ENCODE measurements at places on chromosomes 11 and 22. TPM values are rescaled to one million over a fixed set of nuclear protein-coding genes. Genes with fewer than 3 reads are reported as not detected.
A peak's percentile ranks its signal among the peaks of the same experiment; 100 is the strongest.

DNA sequence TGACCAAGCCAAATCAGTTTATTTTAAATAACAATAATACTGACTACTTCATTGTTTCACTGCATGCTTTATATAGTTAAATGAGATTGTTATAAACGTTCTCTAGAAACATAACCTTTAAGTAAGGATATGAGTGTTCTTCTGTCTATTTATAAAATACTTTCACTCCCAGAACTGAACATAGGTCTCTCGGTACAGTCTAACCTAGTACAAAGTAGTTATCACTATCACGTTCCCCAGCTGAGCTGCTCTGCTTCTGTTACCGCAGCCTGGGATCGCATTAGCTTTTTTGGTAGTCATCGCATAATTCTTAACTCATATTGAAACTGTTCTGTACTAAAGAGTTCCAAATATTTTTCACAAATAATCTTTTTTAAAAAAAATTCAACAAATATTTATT lies 143.6 kb downstream of the WNT11 start:
- DNase-seq: no peak

DNA sequence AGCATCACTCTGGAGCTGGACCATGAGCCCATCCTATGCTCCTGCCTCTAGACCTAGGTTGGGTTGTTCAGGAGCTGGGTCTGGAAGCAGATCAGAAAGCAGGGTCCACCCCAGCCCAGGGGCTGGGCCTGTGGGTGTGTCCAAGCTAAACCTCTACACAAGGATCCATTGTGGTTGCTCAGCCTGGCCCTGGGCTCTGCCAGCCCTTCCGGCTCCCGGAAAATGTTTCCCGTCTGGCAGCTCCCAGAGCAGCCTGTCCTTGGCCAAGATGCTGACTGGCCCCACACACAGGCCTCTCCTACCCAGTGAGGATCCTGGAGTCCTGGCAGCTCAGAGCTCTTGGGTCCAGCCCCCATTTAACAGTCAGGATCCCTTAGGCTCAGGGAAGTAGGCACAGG lies 35.3 kb upstream of the FCHSD2 start:
- peak; percentile 53 for DNase-seq

GRCh38 chr11:83709434-83709833 lies 423.3 kb upstream of the CCDC90B start:
- no peak for DNase-seq

DNA sequence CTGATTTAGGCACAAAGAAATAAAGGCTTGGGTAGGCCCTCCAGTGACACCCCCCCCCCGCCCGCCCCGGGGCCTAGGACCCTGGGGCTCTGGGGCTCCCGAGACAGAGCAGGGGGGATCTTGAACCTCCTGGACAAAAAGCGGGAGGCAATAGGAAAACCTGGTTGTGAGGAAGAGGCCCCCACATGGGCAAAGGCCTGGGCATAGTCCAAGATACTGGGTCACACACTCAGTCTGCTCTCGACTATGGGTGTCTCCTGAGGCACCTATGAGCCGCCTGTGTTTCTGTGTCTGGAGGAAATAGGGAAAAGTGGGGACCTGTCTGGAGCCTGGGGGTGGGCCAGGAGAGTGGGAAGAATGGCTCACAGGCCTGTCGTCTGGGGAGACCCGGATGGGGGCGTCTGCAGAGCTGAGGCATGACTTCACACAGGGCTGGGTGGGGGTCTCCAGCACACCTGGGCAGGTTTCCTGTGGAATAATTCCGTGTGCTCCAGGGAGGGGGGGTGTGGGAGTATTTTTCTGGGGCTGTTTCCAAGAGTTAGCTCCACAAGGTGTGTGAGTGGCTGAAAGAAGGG lies 2.4 kb upstream of the MN1 start:
- DNase-seq: no peak

The MPPED1 gene
- 7.7 TPM for total RNA-seq

The MYOD1 gene
- not detected for total RNA-seq

DNA sequence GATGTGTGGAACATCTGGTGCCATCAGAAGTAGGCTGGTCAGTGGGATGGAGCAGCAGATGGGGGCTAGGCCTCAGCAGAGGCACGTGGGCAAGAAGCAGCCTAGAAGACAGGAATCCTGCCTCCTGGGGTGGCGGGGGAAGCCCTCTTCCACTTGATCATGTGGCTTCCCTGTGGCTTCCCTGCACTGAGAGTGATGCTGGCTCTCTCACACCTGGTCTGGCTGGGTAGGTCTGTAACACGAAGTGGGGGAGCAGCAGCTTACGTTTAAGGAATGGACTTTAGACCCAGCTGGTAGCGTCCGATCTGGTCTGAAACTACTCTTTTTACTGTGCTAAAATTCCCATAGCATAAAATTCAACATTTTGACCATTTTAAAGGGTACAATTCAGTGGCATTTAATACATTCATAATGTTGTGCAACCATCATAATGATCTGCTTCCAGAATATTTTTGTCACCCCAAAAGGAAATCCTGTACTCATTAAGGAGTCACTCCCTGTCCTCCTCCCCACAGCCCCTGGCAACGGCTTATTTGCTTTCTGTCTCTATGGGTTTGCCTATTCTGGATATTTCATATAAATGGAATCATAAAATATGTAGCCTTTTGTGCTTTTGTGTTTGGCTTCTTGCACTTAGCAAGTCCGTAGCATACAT lies 21.7 kb downstream of the PTPN5 start:
- DNase-seq: no peak

DNA sequence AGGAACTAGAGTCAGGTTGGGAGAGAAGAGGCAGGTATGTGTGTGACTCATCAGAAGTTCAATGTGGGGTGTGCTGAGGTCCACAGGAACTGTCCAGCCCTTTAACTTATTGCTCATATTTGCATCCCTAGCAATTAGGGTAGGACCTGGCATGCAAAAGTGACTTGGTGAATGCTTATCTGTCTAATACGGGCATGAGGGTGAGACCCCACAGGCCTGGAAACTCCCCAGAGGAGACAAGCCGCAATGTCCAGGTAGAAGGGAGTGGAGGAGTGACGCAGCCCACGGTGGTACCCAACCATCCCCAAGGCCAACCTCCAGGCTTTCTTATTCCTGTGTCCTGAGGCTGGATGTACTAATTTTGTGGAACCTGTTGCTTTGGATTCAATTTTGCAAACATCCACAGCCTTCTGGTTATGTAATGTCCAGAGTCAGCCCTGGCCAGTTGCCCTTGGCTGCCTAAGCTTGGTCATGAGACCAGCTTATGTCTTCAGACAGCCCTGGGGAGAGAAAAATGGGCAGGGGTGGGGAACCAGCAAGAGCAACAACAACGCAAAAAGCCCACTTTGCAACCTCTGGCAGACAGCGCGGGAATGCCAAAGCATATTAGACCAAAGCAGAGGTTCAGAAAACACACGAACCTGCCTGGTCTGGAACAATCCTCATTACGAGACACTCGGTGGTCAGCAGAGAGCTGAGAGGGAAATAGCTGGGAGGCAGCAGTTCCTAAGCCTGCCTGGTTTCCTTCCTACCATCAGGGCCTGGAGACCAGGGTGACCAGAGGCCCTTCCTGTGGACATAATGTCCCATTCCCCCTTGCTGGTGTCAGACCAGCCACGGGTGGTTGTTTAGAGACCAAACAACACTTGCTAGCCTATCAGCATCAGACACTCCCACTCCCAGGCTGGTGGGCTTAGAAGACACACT lies 49.3 kb downstream of the TIMP3 start:
- peak; percentile 28 for DNase-seq

DNA sequence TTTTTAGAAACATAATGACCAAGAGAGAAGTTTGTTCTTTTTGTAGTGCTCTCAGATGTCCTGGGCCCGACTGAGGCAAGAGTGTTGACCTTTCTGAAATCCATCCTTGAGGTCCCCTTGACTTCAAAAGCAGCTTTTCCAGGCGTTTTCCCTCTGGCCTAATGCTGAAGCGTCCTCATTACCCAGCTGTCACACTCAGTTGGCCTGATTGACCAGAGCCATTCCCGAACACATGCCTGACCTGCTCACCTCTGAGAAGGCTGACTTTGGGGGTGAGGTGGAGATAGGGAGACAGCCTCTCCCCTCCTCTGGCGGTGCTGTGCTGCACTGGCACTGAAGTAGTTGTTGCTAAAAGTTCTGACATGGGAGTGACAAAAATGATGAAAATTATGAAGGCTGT lies 66.9 kb downstream of the ALX4 start:
- DNase-seq: no peak

The MYEOV gene
- total RNA-seq: not detected

The SHANK3 gene
- total RNA-seq: 6.4 TPM

DNA sequence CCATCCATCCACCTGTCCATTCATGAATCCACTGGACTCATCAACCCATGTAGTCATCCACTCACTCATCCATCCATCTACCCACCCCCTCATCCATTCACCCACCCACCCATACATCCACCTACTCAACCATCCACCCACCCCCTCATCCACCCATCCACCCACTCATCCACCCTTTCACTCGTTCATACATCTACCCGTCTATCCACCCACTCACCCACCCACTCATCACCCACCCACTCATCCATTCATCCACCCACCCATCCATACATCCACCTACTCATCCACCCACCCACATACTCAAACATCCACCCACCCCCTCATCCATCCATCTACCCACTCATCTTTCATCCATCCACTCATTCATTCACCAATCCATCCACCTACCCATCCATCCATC lies 37.7 kb downstream of the RTL6 start:
- DNase-seq: no peak
